DMS 273 treated with DMSO at 0.1 percent for 48 hours (cell line): ENCODE measurements at places on chromosomes 11 and 22.

- DNase-seq = no peak
Observed at GRCh38 chr22:45240810-45241631, at the start of gene KIAA0930. Gene KIAA0930, minus strand, starts transcription at chr22:45240894. Its CDS starts 191 bp downstream, at chr22:45240703.

DNA sequence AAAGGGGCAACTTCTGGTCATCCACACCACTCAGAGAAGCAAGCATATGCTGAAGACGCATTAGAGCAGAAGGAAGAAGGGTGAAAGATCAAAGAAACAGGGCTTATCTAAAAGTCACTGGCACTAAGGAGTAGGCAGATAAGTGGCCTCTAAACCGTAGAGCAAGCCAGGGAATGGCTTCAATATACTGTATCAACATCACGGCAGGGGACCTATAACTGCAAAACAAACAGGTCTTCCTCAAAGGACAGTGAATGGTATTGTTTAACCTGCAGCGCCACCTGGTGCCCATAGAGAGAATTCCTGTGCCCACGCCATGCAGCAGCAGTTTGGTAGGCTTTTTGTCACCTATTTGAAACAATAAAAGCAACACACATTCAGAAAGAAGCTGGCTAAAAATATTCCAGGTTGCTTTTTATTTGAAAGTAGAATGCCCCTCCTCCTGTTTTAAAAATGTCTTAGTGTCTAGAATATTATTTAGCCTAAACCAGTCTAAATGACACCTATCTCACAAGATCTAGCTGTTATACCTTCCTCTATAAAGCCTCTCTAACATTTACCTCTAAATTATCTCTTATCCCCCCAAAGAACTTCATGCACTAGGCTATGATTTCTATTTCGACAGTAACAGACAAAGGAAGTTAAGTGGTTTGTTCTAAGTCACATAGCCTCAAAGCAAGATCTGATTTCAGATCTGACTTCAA is 21.8 kb downstream of the SNX19 start:
- no peak for DNase-seq

GRCh38 chr11:47603295-47603694 is 9.1 kb upstream of the C1QTNF4 start:
- DNase-seq = no peak

- no peak for DNase-seq
Observed at GRCh38 chr22:29388759-29389090, 355 bp upstream of the AP1B1 start.
